Kidney (tissue), 22 donors: ENCODE measurements at places on chromosomes 2 and 18. TPM values are rescaled to one million over a fixed set of nuclear protein-coding genes. Genes with fewer than 3 reads are reported as not detected.

KRCC1 gene
- polyA plus RNA-seq: 26.3 TPM

SLC8A1 gene
- polyA plus RNA-seq: 12.9 TPM

- DNase-seq: no peak
Observed at GRCh38 chr2:201816657-201817575, 10.6 kb downstream of the CDK15 start.

DNA sequence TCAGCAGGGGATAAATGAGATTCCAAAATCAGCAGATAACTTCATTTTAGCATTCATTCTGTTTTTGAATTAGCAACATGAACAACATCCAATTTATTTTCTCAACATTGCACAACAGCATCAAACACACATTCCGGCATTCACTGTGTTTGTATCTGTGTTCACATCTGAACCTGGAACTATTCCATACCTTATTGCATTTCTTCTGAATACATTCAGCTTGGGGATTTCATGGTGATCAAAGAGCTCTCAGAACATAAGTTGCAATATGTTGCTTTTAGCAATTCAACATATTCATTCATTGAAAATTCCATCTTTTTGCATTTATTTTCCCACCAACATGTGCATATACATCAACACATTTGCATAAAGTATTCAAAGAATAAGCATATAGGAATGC lies 1431.7 kb upstream of the PIK3C3 start:
- DNase-seq: no peak

- no peak for DNase-seq
Observed at GRCh38 chr2:215728504-215729065, 284.8 kb downstream of the MREG start.

- DNase-seq: no peak
Observed at GRCh38 chr2:232891621-232892071, 21.6 kb downstream of the SNORC start.
